T-helper 1 cell (primary cell): ENCODE measurements at places on chromosomes 2 and 18.

DNA sequence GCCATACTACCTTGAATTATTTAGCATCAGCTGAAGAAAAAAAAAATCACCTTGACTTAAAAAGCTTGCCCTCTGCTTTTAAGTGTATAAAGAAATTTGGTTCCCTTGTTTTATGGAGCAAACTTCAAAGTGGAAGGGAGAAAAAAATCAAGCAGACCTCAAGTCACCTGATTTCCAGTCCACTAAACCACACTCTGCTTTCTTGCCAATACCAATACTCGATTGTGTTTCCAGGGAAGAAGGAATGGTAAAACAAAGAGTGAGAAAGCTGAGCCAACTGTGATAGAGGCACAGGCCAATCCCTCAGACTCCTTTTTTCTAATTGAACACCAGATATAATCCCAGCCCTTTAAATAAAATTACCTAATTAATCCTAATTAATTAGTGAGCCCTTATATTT, 587.3 kb downstream of the ARHGAP15 start:
- no peak for DNase-seq

GRCh38 chr2:238997137-238997390, 149.2 kb downstream of the TWIST2 start:
- DNase-seq = no peak

GRCh38 chr2:86397986-86398385, 43.2 kb upstream of the KDM3A start:
- DNase-seq = no peak

DNA sequence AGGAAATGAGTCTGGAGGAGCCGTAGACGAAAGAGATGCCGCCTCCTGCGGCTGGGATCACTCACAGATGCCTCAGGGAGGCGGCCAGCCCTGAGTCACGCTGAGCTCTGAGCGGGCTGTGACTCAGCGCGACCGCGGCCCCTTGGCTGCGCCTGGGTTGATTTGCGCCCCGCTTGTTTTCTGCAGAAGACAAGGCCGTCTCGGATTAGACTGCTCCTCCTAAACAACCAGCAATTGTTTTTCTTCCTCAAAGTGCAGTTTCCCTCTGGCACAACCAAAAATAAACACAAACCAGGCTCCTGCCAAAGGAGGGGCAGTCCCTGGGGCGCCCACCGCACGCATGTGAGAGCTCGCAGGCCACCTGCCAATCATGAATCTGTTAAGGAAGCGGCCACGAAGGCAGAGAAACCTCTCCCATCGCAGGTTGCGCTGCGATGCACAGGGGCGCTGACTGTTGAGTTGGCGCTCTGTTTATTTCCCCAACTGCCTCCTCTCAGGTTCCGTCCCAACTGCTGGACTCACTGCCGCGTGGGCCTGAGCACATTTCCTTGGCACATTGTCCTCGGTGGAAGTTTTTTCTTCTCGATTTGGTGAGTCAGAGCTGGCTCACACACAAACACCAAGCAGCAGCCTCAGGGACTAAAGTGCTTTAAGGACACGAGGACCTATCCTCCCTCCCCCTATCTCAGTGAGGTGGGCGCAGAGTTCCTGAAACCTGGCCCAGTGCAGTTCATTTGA, 85.2 kb upstream of the NDUFV2 start:
- DNase-seq = no peak

- no peak for DNase-seq
Measured at GRCh38 chr2:119694845-119695521, 16.0 kb downstream of the TMEM177 start.

GRCh38 chr2:241925821-241926441, 56.4 kb downstream of the RTP5 start:
- no peak for DNase-seq

DNA sequence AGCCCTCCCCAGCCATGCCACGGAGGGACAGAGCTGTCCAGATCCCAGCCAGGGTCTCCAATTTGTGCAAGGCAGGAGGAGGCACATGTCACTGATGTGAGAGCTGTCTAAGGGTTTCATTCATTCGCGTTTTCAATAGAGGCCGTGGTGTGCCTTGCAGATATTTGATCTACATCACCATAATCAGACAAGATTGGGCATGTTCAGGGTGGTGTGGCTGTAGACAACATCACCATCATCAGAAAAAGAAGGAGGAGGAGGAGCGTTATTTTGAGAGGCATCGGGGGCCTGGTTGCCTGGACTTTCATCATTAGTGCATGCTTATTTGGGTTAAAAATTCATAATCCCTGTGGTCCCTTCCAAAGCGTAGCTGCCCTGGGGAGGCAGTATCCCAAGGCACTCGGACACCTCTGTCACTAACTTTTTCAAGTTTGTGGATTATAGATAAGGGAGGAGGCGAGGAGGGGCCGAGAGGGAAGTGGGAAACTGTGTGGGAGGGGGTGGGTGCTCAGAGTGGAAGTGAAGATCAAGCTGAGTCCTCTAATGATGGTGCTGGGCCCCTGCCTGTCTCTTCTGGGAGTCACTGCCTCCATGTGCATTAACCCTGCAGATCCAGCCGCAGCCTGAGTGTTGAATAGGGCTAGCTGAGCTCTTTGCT, 194.1 kb downstream of the CTIF start:
- DNase-seq = no peak

DNA sequence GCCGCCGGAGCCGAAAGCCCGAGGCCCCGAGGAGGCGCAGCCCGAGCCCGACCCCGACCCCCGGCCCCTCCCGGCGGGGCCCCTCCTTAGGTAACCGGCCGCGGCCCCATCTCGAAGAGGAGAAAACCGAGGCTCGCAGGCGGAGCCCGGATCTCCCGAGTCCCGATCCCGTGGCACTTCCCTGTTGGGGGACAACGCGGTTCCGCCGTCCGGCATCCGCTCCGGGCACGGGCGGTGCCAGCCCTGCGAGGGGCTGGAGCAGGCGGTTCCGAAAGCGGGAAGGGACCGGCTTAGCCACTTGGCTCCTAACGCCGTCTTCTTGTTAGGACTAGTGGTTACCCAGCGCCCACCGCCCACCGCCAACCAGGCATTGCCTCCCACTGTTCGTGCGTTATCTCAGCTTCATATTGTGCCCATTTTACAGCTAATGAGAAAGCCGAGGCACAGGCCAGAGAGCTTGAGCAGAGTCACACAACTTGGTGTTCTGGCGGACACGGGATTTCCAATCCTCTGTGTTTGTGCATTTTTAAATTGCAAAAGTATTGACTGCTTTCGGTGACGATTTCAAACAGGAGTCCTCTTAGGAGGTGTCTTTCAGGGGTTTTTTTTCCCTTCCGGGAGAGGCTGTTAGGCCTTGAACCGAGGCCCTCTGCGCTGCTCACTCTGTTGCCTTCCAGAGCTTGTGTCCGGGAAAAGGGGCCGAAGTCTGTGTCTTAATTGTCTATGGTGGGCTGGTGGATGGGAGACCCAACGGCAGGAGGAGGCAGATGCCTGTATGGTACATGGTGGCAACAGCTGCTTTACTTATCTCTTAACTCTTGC, 562 bp downstream of the CENPA start:
- no peak for DNase-seq
